GM03348 (cell line): ENCODE measurements at places on chromosomes 7 and 10.

GRCh38 chr10:75418293-75418692, 13.1 kb upstream of the LRMDA start:
- no peak for DNase-seq

- no peak for DNase-seq
Observed at GRCh38 chr10:78313048-78313381, 279.4 kb downstream of the RPS24 start.

GRCh38 chr10:10630782-10631181, 386.9 kb upstream of the CELF2 start:
- no peak for DNase-seq

DNA sequence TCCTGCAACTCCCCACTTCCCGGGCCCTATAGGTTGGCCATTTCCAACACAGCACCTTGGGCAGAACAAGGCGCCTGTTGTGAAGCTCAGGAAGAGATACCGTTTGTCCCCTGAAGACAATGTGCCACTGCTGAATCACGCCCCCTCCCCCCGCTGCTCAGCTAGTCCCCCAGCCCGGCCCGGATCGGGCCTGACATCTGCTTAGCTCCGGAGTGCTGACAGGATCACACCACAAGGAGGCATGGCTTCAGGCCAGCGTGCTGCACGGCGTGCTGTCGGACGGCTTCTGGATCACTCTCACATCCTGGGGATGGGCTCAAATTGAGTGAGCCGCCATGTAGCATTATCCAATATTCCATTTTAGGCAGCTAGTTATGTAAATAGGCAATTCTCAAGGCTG, 62.1 kb upstream of the EFCAB10 start:
- no peak for DNase-seq

- DNase-seq: no peak
Observed at GRCh38 chr10:88346144-88346977, 236.8 kb downstream of the RNLS start.

GRCh38 chr7:14258441-14258840, 269.0 kb upstream of the ETV1 start:
- no peak for DNase-seq

- peak; percentile 62 for DNase-seq
Observed at GRCh38 chr10:11869743-11870460, 46.7 kb downstream of the PROSER2 start.

- DNase-seq: no peak
Observed at GRCh38 chr10:116918583-116918982, 69.3 kb downstream of the ENO4 start.

- peak; percentile 48 for DNase-seq
Observed at GRCh38 chr7:101519324-101520023, 109.6 kb downstream of the MYL10 start.

- DNase-seq: no peak
Observed at GRCh38 chr10:48611133-48611532, 6.3 kb upstream of the ARHGAP22 start.

- no peak for DNase-seq
Observed at GRCh38 chr10:6769704-6770417, 189.8 kb upstream of the PRKCQ start.

DNA sequence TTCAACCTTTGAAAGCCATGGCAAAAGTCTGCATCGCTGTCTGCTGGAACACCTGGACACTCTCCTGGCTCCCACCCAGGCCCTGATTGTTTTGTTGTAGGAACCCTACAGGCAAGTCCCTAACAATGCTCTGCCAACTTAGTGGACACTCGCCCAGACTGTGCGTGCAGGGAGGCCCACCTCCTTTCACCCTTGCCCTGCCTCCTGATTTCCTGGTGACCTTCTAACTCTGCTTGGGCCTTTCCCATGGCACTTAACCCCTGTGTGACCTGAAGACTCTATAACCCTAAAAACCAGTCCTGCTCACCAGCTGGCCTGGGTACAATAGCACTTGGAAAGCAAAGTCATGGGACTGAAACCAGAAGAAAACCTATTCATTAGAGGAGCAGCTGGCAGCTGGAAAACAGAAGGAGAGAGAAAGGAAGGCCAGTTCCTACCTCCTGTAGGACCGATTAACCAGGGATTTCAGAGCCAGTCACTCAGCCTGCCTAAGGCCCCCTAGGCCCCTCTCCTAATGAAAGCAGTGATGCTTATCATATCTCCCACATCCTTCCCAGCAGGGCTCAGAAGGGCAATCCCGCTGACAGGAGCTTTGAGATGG, 82.7 kb upstream of the KMT2E start:
- no peak for DNase-seq

DNA sequence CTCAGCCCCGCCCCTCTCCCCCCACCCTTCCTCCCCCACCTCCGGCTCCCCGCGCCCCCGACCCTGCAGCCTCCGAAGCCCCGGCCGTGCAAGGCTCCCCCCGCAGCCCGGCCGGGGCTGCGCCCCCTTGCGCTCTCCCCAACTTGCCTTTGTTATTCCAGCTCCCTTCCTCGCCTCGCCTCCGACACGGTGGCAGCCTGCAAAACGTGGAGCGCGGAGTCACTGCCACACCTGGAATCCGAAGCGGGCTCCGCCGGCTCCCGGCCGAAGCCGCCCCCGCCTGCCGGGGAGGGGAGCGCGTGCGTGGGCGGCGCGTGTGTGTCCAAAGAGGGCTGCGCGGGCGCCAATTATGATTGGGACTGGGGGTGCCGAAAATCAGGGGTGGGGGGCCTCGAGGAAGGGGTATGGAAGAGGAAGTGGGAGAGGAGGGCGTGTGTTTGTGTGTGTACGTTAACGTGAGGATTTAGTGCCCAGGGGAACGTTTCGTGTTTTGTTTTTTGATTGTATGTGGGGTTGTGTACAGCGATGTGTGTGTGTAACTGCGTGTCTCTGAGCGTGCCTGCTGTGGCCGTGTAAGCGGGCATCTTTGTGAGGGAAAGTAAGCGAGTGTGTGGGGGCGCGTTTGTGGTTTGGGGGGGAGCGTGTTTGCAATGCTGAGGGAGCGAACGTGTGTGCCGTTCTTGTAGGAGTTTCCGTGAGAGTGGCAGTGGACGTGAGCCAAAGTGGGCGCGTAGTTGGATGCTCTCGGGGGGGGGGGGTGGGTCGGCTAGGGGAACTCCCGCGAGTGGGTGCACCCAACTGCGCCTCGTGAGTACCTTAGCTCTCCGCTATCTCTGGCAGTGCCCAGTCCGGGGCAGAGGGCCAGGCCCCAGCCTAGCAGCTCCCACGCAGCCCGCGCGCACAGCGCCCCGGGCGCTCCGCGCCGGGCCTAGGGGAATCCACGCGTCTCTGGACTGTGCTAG, 1.2 kb upstream of the ZMIZ1 start:
- DNase-seq: peak; percentile 94
